ENCODE measurements at places on chromosomes 12 and 14.

GRCh38 chr12:20269337-20270067 is 98.8 kb upstream of the PDE3A start:
- no peak for DNase-seq

- no peak for DNase-seq
Observed at GRCh38 chr12:50841716-50842531, 802 bp upstream of the TMPRSS12 start.

- DNase-seq = no peak
Observed at GRCh38 chr14:72740504-72740961, 153.4 kb downstream of the DPF3 start.

DNA sequence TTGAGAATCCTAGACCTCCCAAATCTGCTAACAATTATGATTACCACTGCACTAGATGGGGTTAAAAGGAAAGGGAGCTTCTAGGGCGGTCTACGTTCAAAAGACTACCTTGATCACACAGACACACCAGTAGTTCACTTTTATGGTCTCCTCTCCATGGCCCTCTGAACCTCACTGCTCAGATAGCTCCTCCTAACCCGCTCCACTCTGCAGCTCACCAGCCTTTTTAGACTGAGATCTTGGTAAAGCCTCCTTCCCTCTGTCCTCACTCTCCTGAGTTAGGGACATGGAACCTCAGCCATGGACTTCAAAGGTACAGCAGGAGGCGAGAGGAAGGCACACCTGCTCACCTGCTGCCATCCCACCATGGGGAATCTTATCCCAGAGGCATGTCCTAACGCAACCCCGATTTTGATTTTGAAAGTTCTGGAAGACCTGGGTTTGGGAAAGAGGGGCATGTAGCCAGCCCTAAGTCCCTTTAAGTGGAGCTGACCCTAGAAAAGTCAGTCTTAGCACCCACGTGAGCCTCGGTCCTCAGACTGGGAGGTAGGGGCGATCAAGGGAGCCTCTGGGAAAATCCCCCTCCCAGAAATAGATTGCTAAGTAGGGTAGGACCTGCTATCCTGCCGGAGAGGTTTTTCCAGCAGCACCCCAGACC is 1.3 kb downstream of the ZNF219 start:
- DNase-seq = no peak

DNA sequence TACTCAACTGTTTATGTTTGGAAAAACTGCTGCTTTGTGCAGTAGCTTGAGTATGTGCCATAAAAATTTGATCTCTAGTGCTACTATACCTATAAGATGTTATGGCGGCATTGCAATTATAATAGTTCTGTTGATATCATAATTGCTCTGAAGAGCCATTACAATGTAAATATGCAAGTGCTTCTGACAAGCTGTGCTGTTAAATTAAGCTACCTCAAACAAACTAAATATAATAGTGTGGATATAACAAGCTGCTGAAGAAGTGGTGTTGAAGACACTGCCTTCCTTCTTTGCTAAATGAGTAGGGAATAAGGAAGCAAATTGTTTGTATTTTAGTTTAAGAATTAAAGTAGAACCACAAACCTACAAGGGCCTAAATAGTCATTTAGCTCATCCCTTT is 301.0 kb upstream of the MIS18BP1 start:
- no peak for DNase-seq

GRCh38 chr14:96737881-96738280 is 59.3 kb upstream of the VRK1 start:
- no peak for DNase-seq

DNA sequence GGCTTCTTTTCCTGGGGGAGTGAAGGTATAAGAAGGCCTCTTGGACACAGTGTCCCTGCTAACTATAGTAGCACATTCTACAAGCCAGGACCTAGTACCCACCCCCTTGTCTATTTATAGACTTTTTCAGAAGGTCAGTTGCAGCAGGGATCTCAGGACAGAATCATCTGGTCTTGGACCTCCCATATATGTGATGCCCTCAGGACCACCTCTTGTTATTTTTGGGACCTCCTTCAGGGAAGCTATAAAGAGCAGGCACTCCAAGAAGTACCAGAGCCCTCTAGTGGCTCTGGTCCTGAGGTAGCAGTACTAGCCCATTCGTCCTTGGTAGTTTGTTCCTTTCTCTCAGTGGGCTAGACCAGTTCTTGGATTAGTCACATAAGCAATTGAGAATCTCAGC is 4.3 kb downstream of the COQ10A start:
- DNase-seq = no peak

DNA sequence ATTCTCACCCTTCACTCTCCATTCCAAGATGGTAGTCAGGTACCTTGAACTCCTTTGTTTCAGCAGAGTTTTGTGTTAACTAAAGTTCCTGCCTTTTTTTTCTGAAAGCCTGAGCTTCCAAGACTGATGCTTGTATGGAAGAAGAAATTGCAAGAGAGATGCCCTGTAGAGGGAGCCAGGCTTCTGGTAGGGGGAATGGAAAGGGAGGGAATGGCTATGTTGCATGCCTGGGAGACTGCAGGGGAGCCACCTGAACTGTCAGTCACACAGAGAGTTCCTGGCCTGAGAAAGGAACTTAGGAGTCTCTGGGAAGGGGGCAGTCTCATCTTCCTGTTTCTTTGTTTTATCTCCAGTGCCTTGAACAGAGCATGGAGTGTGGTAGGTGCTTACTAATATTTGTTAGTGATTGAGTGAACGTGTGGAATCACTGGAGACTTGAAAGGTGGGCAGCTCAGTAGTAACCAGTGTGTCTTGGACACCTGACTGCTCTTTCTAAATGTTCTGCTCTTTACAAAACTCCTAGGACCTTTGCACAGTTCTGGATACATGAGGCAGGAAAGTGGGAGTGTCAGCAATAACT is 132.2 kb downstream of the ANO4 start:
- peak; percentile 10 for DNase-seq

- no peak for DNase-seq
Observed at GRCh38 chr14:99460793-99461192, 19.9 kb downstream of the SETD3 start.

GRCh38 chr12:12501121-12501520 is 61.5 kb downstream of the DUSP16 start:
- no peak for DNase-seq

GRCh38 chr14:83425138-83425537 is 1891.5 kb upstream of the SEL1L start:
- DNase-seq = peak; percentile 4

DNA sequence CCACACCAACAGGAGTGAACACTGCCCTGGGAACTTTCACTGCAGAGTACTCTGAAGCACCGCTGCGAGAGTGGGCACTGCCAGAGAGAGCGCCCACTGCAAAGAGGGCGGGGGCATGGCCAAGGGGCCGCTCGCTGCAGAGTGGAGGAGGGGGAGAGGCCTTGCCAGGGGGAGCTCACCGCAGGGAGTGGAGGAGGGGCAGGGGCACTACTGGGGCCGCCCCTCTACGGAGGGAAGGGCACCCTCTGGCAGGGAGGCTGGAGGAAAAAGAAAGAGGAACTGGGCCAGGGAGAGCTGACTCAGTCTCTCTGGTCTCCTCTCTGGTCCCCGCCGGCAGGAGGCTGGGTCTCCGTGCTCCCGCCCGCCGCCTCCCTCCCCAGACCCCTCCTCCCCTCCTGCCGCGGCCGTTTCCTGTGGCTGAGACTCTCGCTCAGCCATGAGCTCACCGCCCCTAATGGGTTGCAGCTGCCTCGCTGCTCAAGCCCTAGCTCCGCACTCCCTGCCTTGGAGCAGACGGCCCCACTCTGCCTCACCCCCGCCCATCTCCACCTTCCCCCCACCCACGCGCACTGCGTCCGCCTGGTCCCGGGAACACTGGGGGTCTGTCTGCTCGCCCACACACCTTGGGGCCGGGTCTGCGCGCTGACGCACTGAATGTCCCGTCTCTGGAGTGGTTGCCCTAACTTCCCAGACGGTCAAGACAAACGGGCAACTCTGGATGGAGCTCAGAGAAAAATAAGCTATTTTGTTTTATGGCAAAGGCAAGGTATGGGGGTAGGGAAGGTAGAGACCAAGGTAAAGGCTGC is 1.3 kb downstream of the ARHGEF40 start:
- peak; percentile 42 for DNase-seq

DNA sequence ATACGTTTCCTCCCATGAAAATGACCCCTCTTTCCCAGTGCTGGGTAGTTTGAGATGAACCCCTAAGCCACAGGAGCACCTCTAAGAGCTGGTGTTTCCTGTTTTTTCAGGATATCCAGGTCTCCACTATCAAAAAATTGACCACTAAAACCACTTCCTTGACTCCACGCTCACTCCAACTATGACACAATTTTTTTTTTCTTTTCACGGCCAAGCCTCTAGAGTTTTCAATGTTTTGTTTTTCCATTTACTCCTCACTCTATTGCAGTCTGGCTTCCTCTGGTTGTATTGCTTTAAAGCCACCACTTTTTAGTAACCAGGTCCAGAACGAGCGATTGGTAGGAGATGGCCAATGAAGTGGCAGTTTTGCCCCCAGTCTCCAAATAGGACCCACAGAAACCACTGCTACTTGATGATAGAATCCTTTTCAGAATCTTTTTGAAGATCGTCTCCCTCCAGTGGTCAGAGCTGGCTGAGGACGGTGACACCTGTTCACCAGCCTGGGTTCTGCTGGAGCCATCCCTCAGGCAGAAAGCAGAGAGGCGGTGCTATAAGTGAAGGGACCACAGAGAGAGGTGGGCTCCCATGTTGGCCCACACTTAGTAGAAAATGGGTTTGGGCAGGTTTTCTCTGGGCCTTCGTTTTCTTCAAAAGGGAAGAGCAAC is 454.4 kb downstream of the VRK1 start:
- no peak for DNase-seq

GRCh38 chr12:106602076-106602475 is 19.3 kb downstream of the RFX4 start:
- DNase-seq = no peak

GRCh38 chr12:130249376-130249775 is 87.1 kb downstream of the FZD10 start:
- no peak for DNase-seq

GRCh38 chr12:2756756-2757155 is 38.0 kb upstream of the FKBP4 start:
- DNase-seq = no peak

DNA sequence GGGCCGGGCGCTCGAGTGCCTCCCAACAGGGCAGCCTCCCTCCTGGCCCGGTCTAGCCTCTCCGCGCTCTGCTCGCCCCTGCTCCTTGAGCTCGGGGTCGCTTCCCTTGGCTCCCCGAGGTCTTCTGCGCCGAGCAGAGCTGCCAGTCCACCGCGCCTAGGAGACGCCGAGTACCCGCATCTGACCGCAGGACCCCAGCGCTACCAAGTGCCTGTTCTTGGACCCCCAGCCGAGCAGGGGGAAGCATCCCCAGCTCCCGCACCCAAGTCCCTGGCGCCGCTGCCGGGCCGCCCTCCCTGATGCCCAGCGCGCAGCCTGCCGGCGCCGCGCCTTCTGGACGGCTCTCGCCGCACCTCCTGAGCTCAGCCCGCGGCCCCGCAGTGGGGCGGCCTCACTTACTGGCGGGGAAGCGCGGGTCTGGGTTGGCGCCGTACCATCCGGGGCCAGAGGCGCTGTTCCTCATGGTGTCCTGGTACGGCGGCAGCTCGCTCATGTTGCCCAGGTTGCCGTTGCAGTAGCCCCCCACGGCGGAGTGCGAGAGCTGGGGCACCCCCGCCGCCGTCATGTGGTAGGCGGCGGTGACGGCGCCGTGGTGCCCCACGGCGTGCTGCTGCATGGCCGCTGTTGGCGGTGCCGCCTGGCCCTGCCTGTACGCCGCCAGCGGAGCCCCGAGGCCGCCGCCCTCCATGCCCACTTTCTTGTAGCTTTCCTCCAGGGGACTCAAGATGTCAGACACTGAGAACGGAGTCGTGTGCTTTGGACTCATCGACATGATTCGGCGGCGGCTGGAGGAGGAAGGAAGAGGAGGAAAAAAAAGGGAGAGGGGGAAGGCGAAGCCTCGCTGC is 1.2 kb downstream of the NKX2-1 start:
- no peak for DNase-seq

DNA sequence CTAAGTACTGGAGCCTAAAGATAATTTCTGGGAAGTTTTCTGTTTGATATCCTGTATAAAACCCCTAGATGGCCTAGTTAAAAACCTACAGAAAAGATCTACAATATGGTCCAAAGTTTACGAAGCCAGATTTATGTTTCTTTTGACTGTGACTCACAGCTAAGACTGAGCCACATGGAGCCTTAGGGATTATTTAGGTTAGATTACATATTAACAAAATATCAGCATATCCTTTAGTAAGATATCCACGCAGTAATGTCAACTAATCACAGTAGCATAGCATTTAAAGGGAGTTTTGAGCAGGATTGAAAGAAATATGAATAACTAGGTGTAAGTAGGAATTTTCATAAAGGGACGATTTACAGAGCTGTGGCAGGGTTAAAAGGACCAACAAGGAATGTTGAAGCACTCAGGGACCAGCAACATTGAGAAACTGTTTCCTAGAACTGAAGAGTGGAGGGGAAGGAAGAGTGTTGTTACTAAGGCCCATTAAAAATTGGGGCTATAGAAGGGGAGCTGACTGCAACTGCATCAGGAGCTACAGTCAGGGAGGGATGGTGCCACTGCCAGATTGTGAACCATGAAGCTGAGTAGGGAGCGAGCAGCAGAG is 155.5 kb downstream of the DACT1 start:
- DNase-seq = no peak

- peak; percentile 30 for DNase-seq
Observed at GRCh38 chr12:574475-575128, 88.6 kb downstream of the NINJ2 start.

DNA sequence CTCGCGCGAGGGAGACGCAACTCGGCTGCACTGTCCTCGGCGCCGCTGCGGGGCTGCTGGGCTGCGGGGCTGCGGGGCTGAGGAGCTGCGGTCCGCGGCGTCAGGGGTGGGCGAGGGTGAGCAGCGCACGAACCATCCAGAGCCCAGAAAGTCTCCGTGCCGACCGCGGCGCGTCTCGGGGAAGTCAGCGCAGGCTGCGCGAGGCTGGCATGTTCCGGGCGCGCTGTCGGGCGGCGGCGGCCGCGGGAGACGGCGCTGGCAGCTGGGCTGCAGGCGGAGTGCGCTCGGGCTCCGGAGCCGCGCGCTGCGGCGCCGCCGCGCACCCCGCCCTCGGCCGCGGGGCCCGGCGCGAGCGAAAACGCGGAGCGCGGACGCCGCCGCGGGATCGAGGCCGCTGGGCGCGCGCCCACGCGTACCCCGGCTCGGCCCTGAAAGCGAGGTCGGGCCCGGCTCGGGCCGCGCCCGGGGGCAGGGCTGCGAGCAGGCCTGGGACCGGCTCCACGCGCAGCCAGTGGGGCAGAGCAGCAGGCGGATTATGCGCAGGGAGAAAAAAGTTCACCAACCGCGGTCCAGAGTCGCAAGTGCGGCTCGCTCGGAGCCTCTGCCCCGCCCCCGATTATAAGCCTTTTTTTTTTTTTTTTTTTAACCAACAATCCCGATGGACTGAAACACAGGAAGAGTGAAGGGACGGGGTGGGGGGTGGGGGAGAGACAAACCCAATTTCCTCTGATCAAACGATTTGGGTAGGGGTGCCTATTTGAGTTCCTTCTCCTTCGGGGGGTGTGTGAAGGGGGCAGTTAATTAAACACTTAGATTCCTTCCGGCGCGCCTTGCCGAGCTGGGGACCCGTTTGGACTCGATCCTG is at the start of gene PRICKLE1:
TSS of gene PRICKLE1 (minus strand) at position 282 of the 865 bp plus-strand sequence. CDS start 117,230 bp downstream, outside the sequence.
- DNase-seq = peak; percentile 28

DNA sequence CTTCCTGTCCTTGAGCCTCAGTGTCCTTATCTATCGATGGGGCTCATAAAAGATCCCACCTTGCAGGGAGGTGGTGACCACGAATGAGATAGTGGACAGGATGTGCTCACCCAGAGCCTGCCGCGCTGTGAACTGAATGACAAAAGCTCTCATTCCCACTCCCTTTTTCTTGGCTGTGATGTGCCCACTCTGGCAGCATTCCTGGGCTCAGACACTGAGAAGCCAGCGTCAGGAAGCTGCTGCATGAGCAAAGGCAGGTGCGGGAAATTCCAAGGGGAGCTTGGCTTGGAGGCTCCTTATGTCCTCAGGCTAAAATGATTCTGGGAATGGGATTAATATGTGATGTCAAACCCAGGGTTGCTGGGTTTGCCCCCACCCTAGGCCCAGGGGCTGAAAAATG is 61.6 kb downstream of the EFCAB11 start:
- DNase-seq = no peak

All from RWPE1 (cell line).